ENCODE measurements at places on chromosomes 6 and 20. TPM values are rescaled to one million over a fixed set of nuclear protein-coding genes. Genes with fewer than 3 reads are reported as not detected.

The CPXM1 gene
- 13.9 TPM for polyA plus RNA-seq

The GINS1 gene
- 7.8 TPM for polyA plus RNA-seq

The STMN3 gene
- 1.1 TPM for polyA plus RNA-seq

The TBX18 gene
- polyA plus RNA-seq, result not detected

Measured in small intestine (tissue), 16 donors.